Stimulated activated CD8-positive, alpha-beta memory T cell treated with anti-CD3 and anti-CD28 coated beads, Interleukin-2, amount 100 ng/mL, for 1 hour (primary cell): ENCODE measurements at places on chromosomes 7 and 10.

DNA sequence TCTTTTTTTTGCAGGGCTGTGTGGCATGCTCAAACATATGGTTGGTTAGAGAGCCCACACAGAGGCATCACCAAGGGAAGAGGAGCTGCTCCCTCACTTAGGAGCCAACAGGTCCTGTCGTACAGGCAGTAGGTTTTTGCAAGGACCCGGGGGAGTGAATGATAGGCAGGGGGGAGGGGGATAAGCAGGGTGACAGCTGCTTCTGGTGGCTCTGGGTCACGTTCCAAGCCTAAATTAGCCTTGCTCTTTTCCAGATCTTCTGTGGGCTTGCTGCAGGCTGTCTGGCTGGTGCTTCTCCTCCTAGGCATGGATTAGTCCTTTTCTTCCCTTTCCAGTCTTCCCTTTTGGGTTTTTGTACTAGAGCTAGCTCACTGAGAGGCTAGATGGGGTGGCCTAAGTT lies 117.7 kb upstream of the PODXL start:
- no peak for DNase-seq

DNA sequence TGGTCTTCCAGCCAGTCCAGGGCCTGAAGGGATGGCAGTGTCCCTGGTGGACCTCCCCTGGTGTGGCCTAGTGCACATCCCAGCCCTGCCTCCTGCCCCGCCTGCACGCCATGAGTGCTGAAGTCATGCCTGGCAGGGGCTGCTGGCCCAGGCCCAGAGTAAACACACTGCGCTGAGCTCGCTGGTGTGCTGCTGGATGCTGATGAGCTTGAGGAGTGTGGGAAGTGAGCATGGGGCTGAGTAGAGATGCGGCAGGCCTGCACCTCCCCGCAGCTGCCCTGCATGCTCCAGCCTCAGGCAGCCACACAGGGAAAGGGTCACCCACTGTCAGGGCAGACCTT lies 43.2 kb downstream of the HTRA1 start:
- DNase-seq = no peak

GRCh38 chr7:140435252-140435895 lies 31.5 kb downstream of the RAB19 start:
- DNase-seq = no peak

- DNase-seq = no peak
These were observed 7.5 kb downstream of the NKX2-3 start for GRCh38 chr10:99540306-99540656.

DNA sequence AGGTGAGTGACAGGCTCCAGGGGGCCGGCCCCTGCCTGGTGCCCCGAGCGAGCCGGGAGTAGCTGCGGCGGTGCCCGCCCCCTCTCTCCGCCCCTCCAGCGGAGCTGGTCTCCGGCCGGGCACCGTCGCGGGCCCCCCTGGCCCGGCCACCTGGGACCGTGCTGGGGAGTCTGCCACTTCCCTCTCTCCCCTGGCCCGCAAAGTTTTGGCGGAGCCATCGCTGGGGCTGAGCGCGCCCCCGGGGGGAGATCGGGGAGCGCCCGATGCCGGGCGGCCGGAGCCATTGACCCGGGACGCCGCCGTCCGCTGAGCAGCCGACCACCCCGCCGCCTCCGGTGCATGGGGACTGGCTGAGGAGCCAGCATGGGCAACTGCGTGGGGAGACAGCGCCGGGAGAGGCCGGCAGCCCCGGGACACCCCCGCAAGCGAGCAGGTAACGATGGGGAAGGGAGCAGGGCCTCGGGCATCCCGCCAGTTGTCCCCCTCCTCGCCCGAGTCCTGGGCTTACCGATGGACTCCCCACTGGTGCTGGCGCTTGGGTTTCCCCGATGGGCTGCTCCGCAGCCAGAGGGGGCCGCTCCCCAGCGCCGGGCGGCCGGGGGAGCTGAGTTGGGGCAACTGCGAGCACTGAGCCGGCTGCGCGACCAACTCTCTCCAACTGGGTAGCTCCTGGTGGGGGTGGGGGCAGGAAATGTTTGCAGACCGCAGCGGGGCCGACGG lies at the start of gene UBTD1:
UBTD1 (plus strand) TSS at position 84 of the 720 bp plus-strand sequence; CDS start at position 364, 280 bp downstream.
- peak; percentile 1 for DNase-seq

DNA sequence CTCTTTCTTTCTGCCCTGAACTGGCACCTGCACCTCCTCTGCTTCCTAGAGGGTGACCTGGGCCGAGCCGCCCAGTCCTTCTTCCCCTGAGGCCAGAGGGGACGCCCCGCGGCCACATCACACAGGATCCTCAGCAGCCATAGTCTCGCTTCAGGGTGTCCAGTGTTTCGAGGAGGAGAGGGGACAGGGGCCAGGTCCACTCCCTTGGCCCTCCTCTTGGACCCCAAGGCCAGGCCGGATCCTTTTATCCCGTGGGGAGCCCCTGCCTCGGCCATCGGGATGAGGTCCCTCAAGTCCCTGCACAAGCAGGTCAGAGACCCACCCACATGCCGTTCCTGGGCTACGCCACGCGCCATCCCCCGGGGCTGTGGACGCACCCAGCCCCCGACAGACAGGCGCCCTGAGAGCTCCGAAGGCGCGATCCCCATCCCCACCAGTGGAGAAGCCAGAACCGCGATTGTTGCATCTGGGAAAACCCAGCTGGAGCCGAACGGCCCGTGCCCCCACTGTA lies 3.6 kb downstream of the BHLHA15 start:
- DNase-seq = no peak

DNA sequence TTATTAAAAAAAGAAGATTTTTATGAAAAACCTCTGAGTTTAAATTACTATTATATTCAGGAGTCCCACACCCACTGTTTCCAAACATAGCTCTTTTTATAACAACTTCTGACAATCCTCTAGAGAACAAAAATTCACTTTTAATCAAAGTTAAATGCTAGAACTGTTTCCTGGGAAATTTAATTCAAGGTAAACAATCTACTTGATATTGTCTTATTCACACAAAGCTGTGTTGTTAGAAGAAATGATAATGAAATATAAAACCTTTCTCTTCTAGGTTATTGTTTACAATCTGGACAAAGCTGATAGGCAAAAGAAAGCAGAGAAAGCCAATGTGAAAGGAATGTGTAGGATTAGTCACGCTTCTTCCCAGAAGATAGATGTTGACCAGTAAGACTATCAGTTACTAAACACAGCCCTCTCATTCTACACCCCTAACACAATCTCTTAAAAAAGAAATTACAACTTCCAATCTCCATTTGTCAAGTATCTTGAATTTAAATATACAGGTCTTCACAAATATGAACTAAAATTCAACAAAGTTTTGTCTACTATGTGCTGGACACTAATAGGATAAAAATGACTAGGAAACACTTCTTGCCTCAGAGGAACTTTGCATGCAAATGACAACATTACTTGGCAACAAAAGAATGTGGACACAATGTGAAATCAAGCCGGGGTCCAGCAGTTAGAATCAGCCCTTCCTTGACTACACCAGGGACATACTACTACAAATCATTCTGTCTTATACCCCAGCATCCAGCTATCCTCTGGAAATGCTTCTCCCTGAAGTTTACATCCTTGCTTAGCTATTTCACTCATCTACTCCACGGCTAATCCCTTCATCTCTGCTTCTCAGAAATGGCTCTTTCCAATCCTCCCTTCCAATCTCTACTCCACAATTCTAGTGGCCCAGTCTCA lies 123.7 kb downstream of the IMMP2L start:
- DNase-seq = no peak

DNA sequence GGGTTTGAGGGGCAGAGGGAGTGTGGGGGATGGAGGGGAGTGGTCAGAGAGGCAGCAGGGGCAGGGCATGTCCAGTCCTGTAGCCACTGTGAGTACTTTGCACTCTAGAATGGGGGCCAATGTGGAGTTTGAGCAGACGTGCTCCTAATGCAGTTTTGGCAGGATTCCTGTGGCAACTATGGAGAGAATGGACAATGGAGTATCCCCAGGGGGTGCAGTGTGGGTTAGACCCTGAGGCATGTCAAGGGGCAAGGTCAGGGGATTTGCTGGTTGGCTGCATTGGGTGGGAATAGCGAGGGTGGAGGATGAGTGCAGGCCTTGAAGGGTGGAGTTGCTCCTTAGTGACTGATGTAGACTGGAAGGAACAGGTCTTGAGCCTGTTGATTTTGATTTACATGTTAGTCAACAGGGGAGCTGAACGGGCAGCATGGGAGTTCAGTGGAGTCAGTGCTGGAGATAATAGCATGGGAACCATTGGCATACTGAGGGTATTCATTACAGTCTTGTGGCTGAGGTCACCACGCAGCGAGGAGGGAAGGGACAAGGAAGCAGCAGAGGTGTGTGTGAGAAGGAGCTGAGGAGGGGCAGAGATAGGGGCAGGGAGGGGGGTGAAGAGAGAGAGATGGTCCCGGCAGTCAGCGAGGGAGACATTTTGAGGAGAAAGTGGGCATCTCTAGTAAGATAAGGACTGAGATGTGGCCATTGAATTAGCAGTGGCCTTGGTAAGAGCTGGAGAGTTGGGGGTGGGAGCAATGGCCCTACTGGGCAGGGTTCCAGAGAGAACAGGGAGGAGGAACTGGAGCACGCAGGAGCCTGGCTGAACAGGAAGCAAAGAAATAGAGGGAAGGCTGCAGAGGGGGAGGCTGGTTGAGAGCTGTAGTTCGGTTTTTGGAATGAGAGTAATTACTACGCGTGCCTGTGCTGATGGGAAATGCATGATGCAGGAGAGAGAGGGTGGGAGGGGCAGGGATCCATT lies 112.7 kb downstream of the CCNY start:
- no peak for DNase-seq

DNA sequence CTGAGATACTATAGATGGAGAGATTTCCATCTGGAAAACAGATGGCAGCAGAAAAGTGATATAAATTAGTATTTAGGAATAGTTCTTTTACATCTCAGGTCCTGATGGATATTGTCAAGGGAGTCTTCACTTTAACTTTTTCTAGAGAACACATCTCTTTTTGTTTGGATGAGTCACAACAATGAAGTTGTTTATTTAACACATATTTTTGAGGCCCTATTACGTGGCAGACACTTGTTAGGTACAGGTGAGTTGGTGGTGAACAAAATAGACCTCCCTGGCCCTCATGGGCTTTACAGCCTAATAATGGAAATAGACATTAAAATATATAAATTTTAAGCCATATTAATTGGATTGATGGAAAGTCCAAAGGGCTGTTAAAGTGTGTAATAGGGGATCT lies 168.3 kb downstream of the VTI1A start:
- DNase-seq = no peak

- no peak for DNase-seq
These were observed 83.9 kb downstream of the DNAJB9 start for GRCh38 chr7:108653526-108653925.

DNA sequence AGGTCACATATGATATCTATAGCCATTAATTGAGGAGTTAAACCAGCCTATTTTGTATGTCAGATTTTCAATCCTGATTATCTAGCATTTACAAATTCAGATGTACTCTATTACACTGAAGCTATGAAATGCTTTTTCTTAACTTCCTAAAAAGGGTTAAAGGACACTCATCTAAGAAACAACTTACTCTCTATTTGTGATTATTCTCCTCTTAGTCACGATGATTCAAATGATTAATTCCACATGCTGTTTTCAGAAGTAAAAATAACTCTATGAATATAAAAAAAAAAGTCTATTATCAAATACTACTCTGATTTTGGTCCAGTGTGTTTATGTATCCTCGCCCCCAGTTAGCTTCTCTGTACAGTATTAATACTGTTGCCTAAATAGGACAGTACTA lies 1199.9 kb downstream of the GATA3 start:
- DNase-seq = no peak

- no peak for DNase-seq
These were observed 130.0 kb downstream of the PLXNA4 start for GRCh38 chr7:132446260-132446659.
